ENCODE measurements at places on chromosomes 4 and X.

DNA sequence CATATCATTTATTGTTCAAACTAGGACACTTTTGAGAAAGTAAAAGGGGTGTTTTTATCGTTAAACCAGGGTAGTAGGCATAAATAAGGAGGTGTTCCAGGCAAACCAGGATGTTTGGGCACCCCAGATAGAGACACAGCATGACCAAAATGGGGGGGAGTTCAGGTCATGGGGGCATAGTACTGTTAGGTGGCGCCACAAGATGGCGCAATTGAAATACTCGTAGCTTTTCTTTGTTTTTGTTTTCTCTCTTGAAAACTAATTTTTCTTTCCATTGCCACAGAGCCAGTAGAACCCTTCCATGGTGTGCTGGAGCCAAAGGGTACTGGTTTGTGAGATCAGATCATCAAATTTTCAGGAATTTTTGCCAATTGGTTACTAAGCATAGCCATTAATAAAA is 283.4 kb downstream of the BCOR start:
- DNase-seq: no peak

- DNase-seq: no peak
These were observed 155.6 kb upstream of the PACRGL start for GRCh38 chr4:20544645-20545044.

GRCh38 chr4:113316879-113317278 is 267.4 kb downstream of the ANK2 start:
- no peak for DNase-seq

DNA sequence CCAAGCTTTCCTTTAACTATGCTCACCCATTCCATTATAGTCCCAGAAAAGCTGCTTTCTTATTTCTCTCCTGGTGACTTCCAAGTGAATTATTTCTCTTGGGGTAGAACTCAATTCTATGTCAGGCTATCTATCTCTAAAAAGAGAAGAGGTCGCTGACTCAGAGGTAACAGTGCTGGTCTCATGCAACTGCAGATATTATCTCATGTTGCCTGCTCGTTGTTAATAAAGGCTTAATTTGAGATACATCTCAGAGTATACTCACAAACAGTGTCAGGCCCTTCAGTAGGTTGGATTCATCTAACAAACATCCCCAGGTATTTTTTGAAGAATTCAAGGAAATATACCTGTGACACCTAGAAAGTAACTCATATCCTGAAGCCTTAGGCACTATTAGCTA is 2.7 kb downstream of the TMEM154 start:
- no peak for DNase-seq

- peak; percentile 67 for DNase-seq
These were observed 14.9 kb upstream of the PORCN start for GRCh38 chrX:48493890-48494364.

GRCh38 chr4:165834116-165834515 is 38.9 kb upstream of the TLL1 start:
- DNase-seq: no peak

- no peak for DNase-seq
These were observed 139.9 kb downstream of the NDST3 start for GRCh38 chr4:118173956-118174725.

GRCh38 chr4:48680848-48681568 is 99.1 kb downstream of the FRYL start:
- no peak for DNase-seq

GRCh38 chrX:120664081-120664480 is 34.2 kb upstream of the C1GALT1C1 start:
- no peak for DNase-seq

DNA sequence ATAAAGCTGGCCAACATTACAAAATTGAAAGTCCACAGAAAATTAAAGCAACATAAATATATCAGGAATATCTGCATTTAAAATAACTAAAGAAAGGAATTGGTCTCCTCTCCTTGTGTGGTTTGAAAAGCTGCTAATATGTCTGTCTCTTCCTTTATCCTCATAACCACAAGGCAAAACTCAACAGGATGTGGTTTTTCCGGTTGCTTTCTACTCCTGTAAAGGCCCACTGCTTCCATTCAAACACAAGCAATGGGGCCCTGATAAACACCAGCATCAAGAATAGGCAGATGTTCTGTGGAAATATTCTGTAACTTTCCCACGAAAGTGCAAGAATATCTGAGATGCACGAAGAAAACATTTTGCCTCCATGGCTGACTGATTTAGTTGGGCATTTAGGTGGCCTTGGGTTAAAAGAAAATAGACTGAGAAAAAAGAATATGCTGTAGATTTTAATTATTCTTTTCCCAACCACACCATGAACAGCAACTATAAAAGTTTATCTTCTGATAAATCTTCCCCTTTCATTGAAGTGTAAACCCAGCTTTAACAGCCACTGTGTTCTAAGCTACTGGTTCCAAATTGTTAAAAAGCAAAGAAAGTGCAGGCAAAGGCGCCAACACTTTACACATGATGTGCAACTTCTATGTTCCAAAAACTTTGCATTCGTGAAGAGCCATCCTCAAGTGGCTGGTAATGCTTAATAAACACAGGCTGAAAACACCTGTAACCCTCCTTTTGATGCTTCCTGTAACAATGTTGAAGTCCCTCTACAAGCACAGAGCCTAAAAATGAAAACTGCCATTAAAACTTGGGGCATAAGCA is 50.5 kb upstream of the NDST3 start:
- DNase-seq: no peak

DNA sequence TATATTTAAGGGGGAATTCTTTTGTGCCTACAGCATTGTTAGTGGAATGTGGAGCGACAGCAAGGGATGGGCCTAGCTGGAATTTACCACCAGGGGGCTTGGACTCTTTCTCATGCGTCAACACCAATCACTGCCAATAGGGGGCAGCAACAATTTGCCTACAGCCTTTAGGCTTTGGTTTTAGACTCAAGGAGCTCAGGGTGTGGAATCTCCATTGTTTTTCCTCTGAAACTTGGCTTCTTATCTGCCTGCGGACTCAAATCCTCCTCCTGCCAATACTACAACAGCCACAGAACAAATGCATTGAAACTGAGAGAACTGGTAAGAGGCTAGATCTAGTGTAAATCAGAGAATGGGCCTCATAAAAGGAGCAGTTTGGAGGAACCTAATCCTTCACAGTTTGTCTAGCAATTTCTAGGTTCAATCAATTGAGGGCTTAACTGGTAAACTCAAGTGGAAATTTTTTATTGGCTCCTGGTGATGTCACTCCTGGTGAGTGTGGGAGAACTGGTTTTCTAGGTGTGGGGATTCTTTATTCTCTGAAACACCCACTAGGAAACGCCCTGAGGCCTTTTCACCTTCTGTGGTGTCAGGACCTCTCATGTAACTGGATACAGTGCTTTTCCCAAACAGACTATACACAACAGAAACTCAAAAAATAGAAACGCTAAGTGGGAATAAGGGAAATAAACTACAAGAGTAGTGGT is 27.9 kb upstream of the TMSB4X start:
- peak; percentile 91 for DNase-seq

GRCh38 chr4:94479358-94480141 is 27.8 kb downstream of the PDLIM5 start:
- no peak for DNase-seq

GRCh38 chr4:25863347-25863784 is 578 bp upstream of the SEL1L3 start:
- DNase-seq: no peak

GRCh38 chr4:101191302-101192098 is 155.8 kb downstream of the PPP3CA start:
- peak; percentile 94 for DNase-seq

DNA sequence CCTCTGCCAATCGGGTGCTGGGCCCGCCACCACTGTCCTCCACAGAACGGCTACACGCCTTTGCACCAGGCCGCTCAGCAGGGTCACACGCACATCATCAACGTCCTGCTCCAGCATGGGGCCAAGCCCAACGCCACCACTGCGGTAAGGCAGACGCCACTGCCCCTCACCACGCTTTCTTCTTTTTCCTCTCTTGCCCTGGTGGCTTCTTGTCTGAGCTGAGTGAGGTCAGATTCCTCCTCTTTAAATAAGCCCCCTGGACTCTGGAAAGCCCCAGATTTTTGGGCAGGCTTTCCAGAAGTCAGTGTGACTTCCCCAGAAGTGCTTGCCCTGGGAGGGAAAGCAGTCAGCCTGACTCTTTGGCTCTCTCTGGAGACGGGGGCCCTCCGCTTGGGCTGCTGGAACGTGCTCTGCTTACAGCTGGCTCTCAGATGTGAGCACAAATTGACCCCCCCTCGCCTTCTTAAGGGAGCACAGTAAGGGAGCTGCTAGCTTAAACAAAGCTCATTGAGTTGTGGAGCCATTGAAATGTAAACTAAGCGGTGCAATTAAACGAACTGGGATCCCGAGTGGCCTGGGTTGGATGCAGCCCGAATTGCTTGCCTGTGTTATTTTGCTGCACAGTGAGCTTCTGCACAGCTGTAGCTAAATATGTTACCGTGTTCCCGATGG is 243.1 kb downstream of the ANK2 start:
- DNase-seq: peak; percentile 56

GRCh38 chr4:156419080-156419685 is 465.5 kb upstream of the CTSO start:
- no peak for DNase-seq

GRCh38 chr4:185269286-185269685 is 59.9 kb downstream of the SNX25 start:
- no peak for DNase-seq

GRCh38 chr4:116829187-116829586 is 256.2 kb downstream of the TRAM1L1 start:
- no peak for DNase-seq

DNA sequence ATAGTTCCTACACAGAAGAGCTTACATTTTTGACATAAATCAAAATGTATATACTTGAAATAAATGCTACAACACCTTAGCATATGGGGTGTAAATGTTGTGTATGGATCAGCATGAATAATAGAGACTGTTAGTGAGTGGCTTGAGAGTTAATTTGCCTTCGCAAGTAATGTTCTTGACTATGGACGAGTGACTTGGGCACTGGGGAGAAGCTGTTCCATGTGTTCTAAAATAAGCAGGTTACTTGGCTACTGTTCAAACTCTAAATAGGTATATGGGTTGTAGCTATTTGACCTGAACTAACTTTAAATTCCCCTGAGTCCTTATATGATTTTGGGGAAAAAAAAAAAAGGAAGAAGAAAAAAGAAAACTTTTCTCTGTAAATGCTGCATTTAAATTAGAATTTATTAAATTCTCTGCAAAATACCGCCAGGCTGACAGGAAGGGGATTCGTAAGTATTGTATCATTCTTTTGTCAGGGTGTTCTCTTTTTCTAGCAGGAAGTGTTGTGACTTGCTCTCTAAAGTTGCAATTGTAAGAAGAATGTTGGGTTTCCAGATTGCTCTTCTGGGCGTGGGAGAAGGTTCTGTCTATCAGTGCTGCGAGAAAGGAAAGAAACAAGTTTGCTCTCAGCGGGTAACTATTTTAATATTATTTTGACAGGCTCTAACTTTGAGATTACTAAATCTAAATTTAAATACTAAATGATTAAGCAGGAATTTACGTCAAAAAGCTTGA is 32.2 kb downstream of the PLS3 start:
- no peak for DNase-seq
